ENCODE measurements at places on chromosomes 2 and 18. TPM values are rescaled to one million over a fixed set of nuclear protein-coding genes. Genes with fewer than 3 reads are reported as not detected.

The SATB2 gene
- total RNA-seq, result 1.8 TPM

The ALPG gene
- total RNA-seq, result not detected

- H3K36me3 ChIP-seq, result no peaks in the 10 kb centered on the region
- H3K27ac ChIP-seq, result no peak overlapping the region
- no peak for DNase-seq
- no peaks in the 10 kb centered on the region for H3K27me3 ChIP-seq
- H3K4me3 ChIP-seq, result no peak overlapping the region
- H3K4me1 ChIP-seq, result peaks cover 60% of the 10 kb centered on the region
Measured at GRCh38 chr2:55150834-55151233, 81.3 kb downstream of the CLHC1 start.

GRCh38 chr2:230085201-230085600 is 16.5 kb upstream of the SLC16A14 start:
- H3K27ac ChIP-seq, result no peak overlapping the region
- no peak for DNase-seq
- H3K4me1 ChIP-seq, result no peaks in the 10 kb centered on the region
- no peak overlapping the region for H3K4me3 ChIP-seq
- H3K27me3 ChIP-seq, result no peaks in the 10 kb centered on the region
- no peaks in the 10 kb centered on the region for H3K36me3 ChIP-seq

DNA sequence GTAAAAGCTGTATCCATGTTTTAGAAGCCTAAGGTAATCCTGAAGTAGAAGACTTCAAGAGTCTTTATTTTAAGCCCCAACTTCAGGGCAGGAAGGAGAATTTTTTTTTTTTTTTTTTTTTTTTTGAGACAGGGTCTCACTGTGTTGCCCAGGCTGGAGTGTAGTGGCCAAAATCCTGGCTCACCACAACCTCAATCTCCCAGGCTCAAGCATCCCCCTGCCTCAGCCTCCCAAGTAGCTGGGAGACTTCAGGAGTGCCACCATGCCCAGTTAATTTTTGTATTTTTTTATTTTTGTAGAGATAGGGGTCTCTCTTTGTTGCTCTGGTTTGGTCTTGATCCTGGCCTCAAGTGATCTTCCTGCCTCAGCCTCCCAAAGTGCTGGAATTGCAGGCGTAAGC is 3.3 kb upstream of the RNF152 start:
- H3K4me1 ChIP-seq, result peaks cover 30% of the 10 kb centered on the region
- H3K27ac ChIP-seq, result peak overlapping the region; percentile 59
- H3K36me3 ChIP-seq, result no peaks in the 10 kb centered on the region

- H3K27ac ChIP-seq, result no peak overlapping the region
- H3K4me3 ChIP-seq, result no peak overlapping the region
- no peaks in the 10 kb centered on the region for H3K4me1 ChIP-seq
- no peaks in the 10 kb centered on the region for H3K27me3 ChIP-seq
- no peak for DNase-seq
- no peaks in the 10 kb centered on the region for H3K36me3 ChIP-seq
Measured at GRCh38 chr2:48279344-48280090, 250.4 kb upstream of the STON1 start.

Measured in sigmoid colon (tissue), 7 donors.